CD14-positive monocyte (primary cell): ENCODE measurements at places on chromosomes 5 and 9.

GRCh38 chr9:93612052-93612795 is 35.8 kb downstream of the PHF2 start:
- DNase-seq: no peak

DNA sequence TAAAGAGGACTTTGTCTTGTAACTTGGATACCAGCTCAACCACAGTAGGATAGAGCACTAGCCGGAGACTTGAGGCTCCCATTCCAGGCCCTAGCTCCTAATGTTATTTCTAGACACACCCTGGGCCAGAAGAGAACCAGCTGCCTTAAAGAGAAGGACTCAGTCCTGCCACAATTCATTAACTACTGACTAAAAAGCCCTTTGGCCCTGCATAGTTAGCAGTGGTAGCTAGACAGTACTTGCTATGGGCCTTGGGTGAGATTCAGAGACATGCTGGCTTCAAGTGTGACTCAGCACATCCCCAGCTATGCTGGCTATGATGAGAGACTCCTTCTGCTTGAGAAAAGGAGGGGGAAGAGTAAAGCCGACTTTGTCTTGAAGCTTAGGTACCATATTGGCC is 47.3 kb downstream of the TMEM167A start:
- no peak for DNase-seq

- peak; percentile 60 for DNase-seq
These were observed 1.9 kb downstream of the JADE2 start for GRCh38 chr5:134527156-134527960.

DNA sequence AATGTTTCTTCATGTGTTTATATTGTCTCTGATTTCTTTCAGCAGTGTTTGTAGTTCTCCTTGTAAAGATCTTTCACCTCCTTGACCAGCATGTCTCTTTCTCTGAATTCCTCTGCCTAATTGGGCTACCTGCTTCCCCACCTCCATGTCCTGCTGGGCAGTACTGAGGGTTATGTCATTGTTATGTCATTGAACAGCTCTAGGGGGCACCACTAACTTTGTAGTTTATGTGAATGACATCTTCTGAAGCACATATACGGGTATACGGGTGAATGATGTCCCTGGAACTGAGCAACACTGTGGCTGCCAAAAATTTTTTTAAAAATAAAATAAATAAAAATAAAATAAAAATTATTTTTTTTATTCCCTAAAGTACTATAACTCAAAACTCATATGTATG is 16.9 kb upstream of the SNCAIP start:
- no peak for DNase-seq

GRCh38 chr5:60945813-60946187 is 795 bp downstream of the NDUFAF2 start:
- no peak for DNase-seq

- DNase-seq: no peak
These were observed 59.7 kb downstream of the PRELID2 start for GRCh38 chr5:145775411-145775810.

DNA sequence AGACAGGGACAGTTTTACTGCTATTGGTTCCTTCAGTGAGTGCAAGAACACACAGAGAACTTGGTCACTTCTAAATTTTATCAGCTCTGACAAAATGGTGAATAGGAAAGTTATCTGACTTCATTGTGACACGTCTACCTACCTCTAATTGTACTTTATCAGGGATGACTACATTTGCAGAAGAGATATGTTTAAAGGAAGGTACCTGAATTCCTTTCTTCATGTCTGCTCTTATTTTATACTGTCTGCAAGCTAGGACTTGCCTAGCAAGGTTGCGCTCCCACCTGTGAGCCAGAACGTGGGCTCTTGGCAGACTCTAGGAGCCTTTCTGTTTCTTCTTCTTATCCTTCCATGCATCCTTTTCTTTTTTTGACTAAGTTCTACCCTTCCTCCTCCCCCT is 1.6 kb downstream of the SLC27A6 start:
- DNase-seq: no peak

DNA sequence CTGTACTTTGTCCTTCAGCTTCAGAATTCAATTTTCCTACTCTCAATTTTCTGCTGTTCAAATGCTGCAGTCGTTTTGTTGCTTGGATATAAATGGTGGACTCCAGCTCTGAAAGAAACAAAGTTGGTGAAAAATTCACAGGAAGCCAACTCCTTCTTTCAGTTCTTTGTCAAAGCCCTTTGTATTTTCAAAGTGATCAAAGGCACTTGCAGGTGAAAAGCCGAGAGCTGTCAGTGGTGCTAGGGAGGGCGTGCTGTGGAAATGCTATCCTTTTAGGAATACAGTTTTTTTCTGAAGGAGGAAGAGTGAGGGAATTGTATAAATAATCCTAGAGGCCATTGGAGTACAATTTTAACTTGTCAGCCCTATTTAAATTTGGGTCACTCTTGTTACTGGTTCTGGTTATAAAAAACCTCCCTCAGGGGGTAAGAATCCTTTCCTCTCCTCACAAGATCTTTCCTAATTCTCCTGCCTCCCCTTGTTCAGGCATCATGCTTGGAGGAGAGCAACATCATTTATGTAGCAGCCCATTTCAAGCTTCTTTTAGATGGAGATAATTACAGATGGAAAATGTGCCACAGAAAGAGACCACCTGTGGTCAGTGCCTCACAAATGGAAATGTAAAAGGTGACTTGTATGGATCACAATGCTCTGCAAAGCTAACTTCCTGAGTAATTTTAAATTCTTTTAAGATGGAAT is 62.5 kb upstream of the GHR start:
- no peak for DNase-seq

GRCh38 chr5:147520450-147520849 is 10.6 kb upstream of the DPYSL3 start:
- DNase-seq: no peak

GRCh38 chr5:169956756-169957155 is 23.5 kb downstream of the INSYN2B start:
- no peak for DNase-seq

GRCh38 chr9:22073349-22073748 is 64.2 kb upstream of the CDKN2B start:
- no peak for DNase-seq

- no peak for DNase-seq
These were observed 428.6 kb upstream of the ADAMTSL1 start for GRCh38 chr9:18045326-18045725.

DNA sequence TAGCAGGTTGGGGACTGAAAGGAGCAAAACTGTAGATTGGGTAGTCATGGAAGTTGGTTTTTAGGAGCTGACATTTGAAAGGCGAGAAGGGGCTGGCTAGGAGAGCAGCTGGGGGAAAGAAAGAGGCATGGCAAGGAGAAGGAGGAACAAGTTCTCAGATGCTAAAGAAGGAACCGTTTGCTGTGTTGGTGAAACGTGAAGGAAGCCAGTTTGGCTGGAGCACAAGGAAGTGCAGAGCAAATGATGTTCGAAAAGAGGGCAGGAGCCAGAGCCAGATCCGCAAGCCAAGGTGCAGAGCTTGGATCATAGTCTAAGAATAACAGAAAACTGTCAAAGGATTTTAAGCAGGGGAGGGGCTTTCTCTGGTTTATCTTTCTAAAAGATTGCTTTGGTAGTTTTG is 276.6 kb downstream of the ASTN2 start:
- DNase-seq: no peak

GRCh38 chr5:116778032-116778431 is 203.4 kb upstream of the SEMA6A start:
- DNase-seq: no peak

DNA sequence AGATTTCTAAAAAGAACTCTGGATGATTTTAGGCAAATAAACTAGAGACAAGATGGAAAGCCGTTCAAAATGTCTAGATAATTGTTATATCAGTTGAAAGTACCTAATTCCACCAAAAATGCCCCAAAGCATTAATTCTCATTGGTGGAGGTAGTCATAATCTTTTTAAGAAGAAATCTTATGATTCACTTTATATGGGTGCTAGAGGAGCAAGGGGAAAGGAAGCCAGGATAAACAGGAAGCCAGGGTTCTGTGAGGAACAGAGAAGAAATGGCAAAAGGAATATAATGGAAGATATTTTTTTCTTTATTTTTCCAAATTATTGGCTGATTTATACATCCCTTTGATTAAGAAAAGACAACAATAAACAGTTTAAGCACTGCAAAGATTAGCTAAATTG is 7.8 kb downstream of the YIPF5 start:
- no peak for DNase-seq
